ENCODE measurements at places on chromosomes 16 and 17.

- no peak for DNase-seq
Measured at GRCh38 chr16:29663807-29664090, 702 bp downstream of the SPN start.

DNA sequence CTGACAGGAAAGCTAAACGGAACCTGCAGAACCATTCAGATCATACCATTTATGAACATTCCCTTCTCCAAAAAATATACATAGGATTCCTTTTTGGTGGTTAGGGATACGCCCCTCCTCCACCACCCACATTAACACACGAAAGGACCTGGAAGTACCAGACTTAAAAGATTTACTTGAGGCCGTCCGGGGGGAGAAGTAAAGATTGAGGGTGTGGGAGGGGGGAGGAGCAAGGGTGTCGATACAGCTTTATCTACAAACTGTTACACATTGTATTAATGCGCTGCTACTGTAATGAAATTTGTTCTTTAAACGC lies 537 bp downstream of the PALB2 start:
- DNase-seq: no peak

GRCh38 chr16:58518083-58518979 lies 3.0 kb downstream of the SETD6 start:
- DNase-seq: no peak

DNA sequence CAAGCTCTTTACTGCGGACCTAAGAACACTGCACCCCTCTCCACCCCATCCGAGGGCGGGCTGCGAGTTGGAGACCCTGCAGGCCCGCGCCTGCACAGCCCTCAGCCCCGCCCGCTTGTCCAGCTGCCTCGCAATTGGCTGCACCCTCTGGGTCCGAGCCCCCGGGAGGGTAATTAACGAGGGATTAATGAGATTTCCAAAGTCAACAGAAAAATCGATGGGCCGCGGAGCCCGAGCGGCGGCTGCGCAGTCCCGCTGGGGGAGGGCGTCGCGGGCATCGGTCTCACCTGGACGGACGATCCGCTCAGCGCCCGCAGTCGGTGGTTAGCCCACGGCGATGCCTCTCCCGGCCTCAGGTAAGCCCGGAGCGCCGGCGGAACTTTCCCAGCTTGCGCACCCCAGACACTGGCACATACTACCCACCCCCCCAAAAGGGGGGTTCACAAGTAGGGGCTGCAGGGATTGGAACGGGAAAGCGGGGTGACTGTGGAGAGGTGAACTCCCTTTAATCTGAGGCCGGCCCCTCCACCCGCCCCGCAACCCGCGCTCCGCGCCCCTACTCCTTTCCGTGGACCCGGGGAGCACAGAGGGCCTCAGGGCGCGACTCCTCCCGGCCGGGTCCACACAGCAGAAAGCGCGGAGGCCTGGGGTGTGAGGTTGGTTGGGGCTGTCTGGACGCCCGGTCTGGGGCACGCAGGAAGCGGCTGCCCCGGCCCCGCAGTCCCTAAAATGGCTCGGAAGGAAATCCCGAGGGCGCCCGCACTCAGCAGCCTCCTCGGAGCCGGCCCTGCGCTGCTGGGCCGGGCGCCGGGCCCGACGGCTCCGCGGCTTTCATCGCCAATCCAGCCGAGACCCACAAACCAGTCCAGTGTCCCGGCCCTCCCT lies at the start of gene OTOP3:
Gene OTOP3, plus strand, starts transcription at position 314 of the 885 bp plus-strand sequence. Its CDS starts 24 bp downstream, at position 338.
- DNase-seq: no peak

GRCh38 chr17:54916721-54917120 lies 16.1 kb downstream of the TOM1L1 start:
- no peak for DNase-seq

DNA sequence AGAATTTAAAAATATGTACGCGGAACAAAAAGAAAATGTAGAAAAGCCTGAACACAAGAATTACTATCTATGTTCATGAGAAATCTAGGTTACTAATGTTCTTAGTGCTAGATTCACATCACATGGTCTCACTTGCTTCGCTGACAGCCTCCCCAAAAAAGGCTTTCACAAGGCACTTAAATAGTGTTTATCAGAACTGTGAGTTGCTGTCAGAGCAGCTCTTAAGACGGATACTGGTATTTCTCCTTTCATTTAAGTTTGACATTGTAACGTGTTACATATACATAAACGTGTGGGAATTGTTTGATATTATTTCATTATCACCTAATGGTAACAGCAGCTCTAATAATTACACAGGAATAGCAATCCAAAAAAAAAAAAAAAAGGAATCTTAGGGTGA lies 150.9 kb downstream of the CDH8 start:
- DNase-seq: no peak

DNA sequence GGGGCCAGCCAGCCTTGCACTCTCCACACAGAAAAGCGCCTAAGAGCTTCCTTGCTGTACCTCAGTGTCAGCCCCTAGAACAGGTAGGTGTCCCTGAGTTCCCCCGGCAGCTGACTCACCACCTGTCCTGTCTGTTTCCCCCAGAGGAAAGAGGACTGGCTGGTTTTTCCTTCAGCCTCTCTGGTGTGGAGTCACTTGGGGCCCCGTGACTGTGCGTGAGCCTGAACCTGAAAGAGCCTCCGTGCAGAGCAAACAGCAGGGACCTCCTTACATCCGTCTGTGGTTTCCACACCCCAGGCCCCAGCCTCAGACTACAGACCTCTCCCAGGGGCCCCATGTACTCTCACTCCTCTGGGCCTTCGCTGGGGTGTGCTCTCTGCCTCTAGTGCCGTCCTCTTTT lies 87.8 kb downstream of the GNAO1 start:
- DNase-seq: no peak

All from AG08395 (cell line).